ENCODE measurements at places on chromosomes 11 and 22.

DNA sequence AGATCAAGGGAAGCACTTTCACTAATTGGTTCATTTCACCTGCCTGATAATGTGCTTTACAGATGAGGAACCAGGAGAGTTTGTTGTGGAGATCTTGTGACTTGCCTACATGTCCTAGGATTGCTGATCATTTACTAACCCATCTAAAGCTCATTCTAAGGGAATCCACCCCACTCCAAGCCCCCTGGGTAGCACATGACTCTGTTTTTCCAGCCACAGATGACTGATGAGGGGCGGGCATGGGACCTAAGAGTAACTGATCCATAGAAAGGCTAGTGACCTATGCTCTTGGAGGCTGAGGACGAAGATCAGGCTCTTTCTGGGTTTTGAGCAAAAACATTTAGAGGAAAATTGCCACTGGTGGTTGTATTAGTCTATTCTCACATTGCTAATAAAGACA lies 378.1 kb downstream of the CADM1 start:
- DNase-seq = no peak

DNA sequence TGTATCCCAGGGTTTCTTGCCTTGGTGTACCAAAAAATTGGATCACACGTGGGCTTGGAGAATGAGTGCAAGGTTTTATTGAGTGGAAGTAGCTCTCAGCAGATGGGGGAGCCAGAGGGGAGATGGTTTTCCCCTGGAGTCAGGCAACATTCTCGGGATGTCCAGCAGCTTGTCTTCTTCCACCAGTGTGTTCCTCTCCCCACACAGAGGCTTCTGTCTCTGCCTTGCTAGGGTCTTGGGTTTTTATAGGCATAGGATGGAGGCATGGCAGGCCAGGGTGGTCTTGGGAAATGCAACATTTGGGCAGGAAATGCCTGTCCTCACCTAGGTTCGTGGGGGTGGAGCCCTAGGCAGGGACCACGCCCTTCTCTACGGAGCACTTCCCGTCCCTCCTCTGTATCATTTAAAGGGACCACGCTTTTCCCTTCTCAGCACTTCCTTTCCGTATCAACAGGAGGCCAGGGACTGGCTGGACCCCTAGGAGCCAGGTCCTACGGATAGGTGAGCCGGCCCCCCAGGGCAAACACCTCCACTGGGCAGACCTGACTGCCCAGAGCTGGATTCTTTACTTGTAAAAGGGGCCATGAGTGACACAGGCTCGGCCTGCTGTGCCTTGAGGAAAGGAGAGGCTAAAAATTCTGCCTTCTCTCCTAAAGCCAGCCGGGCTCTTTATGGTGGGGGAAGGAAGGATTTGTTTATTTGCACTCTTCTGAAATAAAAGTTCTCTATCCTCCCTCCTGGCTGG lies 55.3 kb upstream of the CCDC188 start:
- peak; percentile 73 for DNase-seq

- no peak for DNase-seq
Observed at GRCh38 chr22:46598737-46599424, 21.3 kb upstream of the GRAMD4 start.

GRCh38 chr11:2767801-2768200 lies 68.0 kb upstream of the KCNQ1OT1 start:
- no peak for DNase-seq

DNA sequence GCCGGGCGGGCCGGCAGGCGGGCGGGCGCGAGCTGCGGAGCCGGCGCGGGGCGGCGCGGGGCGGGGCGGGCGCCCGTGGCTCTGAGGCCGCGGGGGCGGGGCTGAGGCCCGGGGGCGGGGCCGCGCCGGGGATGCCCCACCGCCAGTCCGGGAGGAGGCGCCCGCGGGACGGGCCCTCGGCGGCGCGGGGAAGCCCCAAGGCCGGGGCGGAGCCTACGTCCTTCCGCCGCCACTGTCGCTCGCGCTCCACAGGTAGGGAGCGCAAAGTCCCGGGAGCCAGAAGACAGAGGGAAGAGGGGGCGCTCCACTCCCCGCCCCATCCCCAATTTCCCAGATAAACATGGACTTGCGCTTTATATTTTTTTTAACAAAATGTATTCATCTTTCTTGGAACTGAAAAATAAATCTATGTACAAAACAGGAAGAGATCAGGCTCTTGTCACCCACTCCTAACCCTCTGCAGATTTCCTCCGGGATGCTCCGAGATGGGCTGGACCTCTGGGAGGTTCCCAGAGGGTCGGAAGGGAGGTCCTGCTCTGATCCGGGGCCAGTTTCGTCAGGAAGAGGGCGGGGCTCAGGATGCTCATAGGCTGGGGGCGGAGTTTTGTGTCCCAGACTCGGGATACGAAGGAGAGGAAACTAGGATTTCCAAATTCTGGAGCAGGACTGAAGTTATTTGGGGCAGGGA lies at the start of gene MAP4K2:
Gene MAP4K2, minus strand, starts transcription at position 57 of the 688 bp plus-strand sequence. CDS start 65 bp downstream, outside the sequence.
- DNase-seq = peak; percentile 81

DNA sequence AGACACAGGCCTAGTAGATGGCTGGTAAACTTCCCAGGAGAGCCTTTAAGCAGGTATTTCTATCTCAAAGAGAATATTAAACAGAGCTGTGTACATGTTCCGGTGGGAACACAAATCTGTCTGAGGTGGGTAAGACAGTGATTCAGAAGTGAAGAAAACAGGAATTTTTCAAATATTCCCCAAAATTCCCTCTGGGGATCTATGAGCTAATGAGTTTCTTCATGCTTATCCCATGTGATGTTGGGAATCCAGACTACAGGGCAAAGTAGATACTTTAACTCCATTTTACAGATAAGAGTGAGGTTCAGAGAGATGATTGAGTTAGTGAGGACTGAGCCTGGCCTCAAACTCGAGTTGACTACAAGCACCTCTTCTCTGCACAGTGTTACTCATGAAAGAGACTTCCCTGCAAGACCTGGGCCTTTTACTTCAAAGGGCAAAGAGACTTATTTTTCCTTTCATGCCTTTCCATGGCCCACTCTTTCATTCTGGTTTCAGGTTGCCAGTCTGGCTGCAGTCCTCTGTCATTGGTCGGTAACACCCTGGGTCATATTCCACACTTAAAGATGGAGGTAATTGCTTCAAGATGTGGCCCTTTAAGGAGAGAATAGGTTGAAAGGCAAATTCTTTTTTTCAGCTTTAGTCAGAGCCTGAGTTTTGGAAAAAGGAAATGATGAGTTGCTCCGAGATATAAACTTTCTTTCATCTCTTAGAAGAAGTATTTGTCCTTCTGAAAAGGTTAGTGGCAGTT lies 70.1 kb downstream of the CYB5R2 start:
- DNase-seq = peak; percentile 78

- no peak for DNase-seq
Observed at GRCh38 chr11:46778416-46778815, 59.4 kb downstream of the F2 start.

DNA sequence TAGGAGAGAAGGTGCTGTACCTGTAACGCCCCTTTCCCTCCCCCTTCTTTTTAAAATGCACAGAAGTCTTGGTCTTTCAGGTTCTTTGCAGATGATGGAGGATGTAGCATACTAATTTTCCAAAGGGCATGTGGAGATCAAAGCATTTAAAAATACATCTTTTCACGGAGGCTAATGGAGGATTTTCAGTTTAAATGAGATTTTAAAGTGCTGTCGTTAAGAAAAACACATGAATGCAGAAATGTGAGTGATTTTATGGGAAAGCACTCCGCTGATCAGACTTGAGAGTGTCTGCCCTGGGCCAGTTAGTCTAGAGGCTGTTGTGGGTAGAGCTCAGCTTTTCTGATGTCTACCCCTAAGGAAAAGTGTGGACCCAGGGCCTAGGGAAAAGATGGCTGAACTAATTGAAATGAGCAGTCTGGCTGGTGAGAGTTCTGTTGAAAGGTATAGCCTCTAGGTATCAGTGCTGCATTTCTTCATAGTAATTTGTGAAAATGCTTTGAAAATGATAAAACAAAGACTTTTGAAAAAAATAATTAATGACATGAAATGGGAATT lies 2.5 kb downstream of the AMOTL1 start:
- no peak for DNase-seq

DNA sequence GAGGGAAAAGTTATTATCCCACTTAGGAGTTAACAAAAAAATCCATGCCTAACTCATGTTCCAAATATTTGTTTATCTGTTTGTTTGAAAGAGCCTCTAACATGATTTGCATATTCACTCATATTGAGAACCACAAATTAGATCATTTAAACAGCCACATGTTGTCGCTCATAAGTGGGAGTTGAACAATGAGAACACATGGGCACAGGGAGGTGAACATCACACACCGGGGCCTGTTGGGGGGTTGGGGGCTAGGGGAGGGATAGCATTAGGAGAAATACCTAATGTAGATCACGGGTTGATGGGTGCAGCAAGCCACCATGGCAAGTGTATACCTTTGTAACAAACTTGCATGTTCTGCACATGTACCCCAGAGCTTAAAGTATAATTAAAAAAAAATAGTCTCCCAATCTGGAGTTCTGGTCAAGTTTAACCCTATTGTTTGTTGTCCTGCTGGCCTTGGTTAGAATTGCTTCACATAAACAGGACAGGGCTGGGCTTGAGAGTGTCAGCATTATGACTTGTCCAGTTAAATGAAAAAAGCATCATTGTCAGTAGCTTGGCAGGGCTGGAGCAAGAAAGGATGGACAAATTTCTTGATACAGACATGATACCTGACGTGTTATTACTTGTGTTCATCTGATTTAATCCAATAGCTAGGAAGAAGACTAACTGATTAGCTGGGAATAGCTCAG lies 57.8 kb upstream of the PSMA1 start:
- no peak for DNase-seq
